ENCODE measurements at places on chromosomes 1 and 21. TPM values are rescaled to one million over a fixed set of nuclear protein-coding genes. Genes with fewer than 3 reads are reported as not detected.

Gene CHIT1
- not detected for total RNA-seq

Gene GOLT1A
- total RNA-seq: 0.50 TPM

Gene NUAK2
- total RNA-seq: 49.4 TPM

Gene LCE6A
- not detected for total RNA-seq

Gene KRTAP19-1
- total RNA-seq: not detected

Gene CGN
- total RNA-seq: 8.8 TPM

Gene C21orf91
- total RNA-seq: 31.9 TPM

Gene IL12RB2
- not detected for total RNA-seq

Gene C1orf185
- total RNA-seq: not detected

Gene LCA5L
- 2.0 TPM for total RNA-seq

Gene AHCYL1
- 60.5 TPM for total RNA-seq

Gene CD247
- total RNA-seq: not detected

Gene SMIM1
- total RNA-seq: 6.6 TPM

Gene GALE
- total RNA-seq: 24.1 TPM

Gene HES5
- 0.22 TPM for total RNA-seq

Gene C1orf21
- 15.1 TPM for total RNA-seq

Gene RAB42
- total RNA-seq: 2.1 TPM

Gene CR1L
- not detected for total RNA-seq

Gene VWA5B1
- total RNA-seq: not detected

Gene GJB3
- not detected for total RNA-seq

Gene WDR64
- not detected for total RNA-seq

Gene WDR4
- total RNA-seq: 20.8 TPM

Gene ADARB1
- total RNA-seq: 18.4 TPM

Gene CFAP410
- 10.1 TPM for total RNA-seq

Gene CFHR5
- total RNA-seq: not detected

Gene CR2
- 0.09 TPM for total RNA-seq

Gene PLA2G2C
- not detected for total RNA-seq

Gene DMRTA2
- total RNA-seq: not detected

Gene TM2D1
- total RNA-seq: 33.3 TPM

Gene CTSK
- total RNA-seq: 3.9 TPM
